COLO829 (cell line): ENCODE measurements at places on chromosomes 7 and 10.

DNA sequence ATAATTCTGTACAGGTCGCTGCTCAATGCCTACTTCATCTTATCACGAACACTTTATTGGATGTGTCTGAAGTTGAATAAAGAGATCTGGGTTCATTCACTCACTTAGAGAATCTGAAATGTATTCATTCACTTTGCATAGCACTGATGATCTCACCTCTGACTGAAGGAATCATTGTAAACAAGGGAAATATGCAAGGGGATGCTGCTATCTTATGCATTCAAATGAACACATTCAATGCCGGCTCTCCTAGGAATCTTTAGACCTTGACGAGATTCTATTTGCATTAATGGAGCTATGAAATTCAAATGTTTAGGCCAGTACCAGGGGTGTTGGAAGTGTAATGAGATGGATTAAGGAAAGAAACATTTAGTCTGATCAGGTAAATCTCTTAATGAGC lies 200.6 kb upstream of the COBL start:
- DNase-seq = no peak

DNA sequence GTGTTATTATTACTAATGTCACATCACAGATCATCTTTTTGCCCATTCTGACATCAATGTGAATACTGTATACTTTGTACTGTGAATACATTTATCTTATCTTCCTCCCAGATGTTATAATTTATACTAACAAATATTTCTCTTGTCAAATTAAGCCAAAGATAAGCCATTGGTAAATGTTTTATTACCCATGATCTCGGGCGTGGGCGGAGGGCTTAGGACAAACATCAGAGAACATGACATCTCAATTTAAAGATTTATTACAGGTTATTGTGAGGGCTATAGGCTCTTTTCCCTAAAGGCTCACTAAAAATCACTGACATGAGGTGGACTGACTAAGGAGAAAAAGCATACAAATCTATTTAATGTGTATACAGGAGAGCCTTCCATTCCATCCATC lies 58.2 kb upstream of the DGKB start:
- DNase-seq = no peak

GRCh38 chr10:102133373-102134195 lies 744 bp downstream of the PPRC1 start:
- DNase-seq = peak; percentile 53

DNA sequence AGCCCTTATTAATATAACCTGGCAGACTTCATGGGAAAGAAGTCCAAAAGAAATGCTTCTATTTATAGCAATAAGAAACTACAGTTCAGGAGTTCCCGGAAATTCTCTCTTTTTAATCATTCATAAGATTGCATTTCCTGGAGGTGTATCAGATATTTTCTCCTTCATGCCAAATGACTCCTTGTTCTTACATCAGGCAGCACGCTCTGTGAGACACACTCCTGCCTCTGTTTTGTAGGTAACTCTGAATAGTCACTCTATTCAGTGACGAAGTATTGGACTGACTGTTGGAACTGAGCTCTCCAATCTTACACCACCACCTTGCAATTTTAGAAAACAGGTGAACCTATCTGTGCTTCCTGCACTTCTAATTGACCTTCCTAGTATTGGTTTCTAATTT lies 78.7 kb upstream of the MSRB2 start:
- DNase-seq = no peak

- DNase-seq = no peak
Observed at GRCh38 chr10:35074266-35074665, 15.9 kb downstream of the CUL2 start.

- no peak for DNase-seq
Observed at GRCh38 chr10:104908581-104908980, 267.5 kb downstream of the SORCS3 start.

DNA sequence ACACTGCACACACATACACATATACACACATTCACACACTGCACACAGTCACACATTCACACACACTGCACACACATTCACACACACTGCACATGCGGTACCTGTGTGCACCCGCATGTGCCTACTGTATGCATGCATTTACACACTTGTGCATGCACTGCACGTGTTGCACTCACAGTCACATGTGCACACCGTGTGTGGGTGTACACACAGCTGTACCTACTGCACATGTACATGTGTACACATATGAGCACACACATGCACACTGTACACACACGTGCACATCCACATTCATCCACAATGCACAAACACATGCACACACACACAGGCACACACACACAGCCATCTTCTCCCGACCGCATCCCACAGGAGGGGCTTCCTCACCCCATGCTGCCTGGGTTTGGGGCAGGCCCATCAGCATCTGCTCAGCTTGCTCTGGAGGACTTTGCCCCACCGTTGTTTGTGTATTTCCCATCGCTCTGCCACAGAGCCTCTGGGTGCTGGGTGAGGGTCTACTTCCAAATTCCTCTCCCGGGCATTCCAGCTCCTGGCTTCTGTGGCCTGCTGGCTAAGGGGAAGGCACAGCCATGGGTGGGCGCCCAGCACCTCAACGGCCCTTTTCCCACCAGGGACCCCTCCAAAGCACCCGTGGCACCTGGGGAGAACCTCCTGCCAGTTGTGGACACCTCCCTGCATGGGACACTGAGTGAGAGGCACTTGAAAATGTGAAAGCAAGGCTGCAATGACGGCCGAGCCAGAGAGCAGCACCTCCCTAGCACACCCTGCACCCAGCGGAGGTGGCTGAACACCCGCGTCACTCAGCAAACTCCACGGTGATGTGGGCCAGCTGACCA lies 324.3 kb downstream of the PTPRN2 start:
- DNase-seq = no peak

- no peak for DNase-seq
Observed at GRCh38 chr10:8614054-8614565, 559.6 kb downstream of the GATA3 start.

GRCh38 chr7:83957333-83957732 lies 237.3 kb downstream of the SEMA3A start:
- DNase-seq = no peak
